Bone marrow (tissue), 2 donors: ENCODE measurements at places on chromosomes 12 and 14.
A peak's percentile ranks its signal among the peaks of the same experiment; 100 is the strongest.

DNA sequence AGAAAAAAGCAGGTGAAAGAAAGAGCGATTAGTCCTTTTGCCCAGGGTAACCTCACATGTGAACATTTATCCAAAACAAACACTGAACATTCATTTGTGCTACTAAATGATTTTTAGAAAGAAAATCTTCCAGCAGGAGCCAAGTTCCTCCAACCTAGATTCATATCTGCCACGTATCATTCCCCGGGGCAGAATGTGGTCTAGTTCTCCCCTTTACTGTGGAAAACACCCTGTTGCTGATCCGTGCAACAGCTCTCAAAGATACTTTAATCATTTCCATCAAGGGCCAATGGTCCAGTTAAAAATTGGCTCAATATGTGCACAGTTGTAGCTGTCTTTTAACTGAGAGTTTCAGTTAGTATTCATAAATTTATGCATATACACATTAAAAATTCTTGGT lies 479.1 kb downstream of the ATP23 start:
- DNase-seq = no peak

GRCh38 chr14:103500148-103500990 lies 22.3 kb downstream of the CKB start:
- peak; percentile 25 for DNase-seq

DNA sequence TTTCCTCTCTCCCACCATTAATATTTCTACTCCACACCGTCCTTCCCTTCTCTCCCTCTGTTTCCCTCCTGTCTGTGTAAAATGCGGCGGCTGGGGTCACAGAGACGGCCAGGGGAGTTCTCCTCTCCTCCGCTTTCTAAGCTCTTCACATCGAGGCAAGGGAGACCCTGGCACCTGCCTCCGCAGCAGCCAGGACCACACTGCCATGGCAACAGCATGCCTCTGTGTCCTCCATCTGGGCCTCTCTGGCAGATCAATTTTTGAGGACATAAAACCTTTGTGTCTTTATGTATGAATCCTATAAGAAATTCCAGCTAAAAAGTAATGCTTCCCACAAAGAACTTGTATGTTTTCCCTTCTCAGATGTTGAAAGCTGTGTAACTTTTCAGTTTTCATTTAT lies 41.4 kb downstream of the DYRK4 start:
- no peak for DNase-seq

DNA sequence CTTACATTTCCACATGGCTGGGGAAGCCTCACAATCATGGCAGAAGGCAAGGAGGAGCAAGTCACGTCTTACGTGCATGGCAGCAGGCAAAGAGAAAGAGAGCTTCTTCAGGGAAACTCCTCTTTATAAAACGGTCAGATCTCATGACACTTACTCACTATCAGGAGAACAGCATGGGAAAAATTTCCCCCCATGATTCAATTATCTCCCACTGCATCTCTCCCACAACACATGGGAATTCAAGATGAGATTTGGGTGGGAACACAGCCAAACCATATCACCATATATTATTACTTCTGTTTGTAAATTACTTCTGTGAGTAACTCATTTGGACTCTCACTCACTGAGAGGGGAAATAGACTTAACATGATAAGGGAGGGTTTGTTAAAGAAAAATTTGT lies 1496.8 kb upstream of the TMEM132C start:
- DNase-seq = no peak

- no peak for DNase-seq
Measured at GRCh38 chr12:124109760-124110159, 136.7 kb downstream of the ZNF664 start.

DNA sequence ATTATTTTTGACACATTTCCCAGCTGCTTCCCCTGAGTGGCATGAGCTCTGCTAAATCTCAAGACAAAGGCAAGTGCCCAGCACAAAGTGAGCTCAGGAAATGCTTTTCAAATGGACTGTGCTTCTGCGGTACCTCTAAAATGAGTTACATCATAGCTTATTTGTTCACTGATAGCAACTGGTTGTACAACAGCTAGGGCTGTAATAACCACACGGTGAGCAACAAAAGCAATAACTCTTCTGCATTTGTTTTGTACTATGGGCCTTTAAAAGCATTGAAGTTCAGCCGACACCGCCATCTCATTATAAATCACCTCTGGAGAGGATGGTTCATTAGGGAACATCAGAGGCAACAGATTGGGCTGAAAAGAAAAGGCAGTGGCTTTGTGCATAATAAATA lies 475.0 kb downstream of the GLT1D1 start:
- DNase-seq = no peak

- DNase-seq = no peak
Measured at GRCh38 chr12:130761537-130762318, 45.6 kb upstream of the RIMBP2 start.

- DNase-seq = no peak
Measured at GRCh38 chr12:94710933-94711332, 60.6 kb upstream of the TMCC3 start.

- no peak for DNase-seq
Measured at GRCh38 chr14:64910847-64911495, 3.3 kb upstream of the CHURC1 start.

GRCh38 chr12:39612250-39612649 lies 7.4 kb downstream of the ABCD2 start:
- DNase-seq = no peak

DNA sequence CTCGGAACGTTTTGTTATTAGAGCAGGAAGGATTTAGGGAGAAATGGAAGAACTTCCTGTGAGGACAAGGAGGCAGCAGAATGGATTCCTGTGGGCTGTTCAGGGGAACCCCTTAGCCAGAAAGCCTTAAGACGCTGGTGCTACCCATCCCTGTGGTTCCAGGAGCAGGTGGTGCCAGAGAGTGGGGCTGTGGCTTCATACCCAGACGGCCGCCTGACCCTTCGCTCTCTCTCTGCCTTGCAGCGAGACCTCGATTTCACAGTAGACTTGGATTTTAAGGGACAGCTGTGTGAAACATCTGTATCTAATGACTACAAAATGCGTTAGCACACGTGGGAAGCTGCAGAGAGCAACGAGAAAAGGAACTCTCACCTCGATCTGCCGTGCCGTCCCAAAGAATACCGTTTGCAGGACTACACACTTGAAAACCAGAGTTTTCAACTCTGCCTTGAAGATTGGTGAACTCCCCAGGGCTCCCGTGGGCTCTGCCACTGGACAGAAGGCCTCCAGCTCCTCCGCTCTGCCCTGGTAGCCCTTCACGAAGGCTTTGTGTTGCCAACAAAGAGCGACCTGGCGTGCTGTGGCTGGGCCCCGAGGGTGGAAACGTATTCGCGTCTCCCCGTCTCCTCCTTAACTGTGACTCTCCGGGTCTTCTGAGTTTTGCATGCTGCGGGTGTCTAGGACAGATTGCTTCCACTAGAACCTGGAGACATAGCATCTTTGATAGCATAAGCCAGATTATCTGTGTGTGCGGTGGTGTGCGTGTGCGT lies 102.0 kb downstream of the PRMT8 start:
- no peak for DNase-seq

- DNase-seq = no peak
Measured at GRCh38 chr14:93736378-93737014, 51.8 kb downstream of the PRIMA1 start.

DNA sequence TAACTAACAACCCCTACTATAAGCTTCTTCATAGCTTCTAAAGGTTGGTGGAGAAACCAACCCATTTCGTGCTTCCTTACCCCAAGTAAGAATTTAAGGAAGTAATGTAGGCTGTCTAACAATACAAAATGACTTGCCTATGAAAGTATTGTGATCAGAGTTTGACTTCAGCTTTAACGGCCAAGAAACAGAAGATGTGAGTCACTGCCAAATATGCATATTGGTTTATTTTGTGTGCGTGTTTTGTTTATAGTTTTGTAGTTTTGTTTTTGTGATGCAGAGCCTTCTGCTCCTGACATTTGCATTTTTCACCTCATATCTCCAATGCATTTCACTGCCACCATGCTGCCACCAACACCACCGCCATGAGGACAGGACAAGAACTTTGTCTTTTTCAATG lies 146.0 kb downstream of the FBXL14 start:
- no peak for DNase-seq

GRCh38 chr14:99352688-99353280 lies 80.8 kb upstream of the BCL11B start:
- no peak for DNase-seq

GRCh38 chr12:38720661-38721060 lies 184.7 kb downstream of the CPNE8 start:
- no peak for DNase-seq

DNA sequence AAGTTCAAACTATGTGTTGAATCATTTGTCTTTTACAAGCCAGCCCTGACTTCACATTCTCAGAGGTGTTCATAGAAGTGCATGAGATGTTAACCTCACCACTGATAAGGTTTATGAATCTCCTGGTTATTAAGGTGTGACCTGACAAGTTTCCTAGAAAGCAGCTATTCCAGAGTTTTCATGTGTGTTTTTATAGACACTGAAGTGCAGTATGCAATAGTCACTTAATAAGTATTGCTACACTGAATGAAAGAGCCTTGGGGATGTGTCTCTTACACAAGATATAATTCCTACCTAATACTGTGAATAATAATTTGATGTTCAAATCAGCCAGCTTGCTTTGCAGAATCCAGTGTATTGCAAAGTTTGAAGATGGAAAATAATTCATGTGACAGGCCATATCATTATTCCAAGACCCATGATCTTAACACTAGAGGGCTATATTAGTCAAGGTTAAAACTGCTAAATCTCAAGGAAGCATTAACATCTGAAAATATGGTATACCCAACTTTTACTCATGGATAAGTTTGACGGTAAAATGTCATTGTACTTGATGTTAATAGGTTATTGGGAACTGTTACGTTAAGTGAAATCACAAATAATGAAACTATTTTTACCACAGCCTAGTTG lies 13.0 kb downstream of the SLC25A3 start:
- no peak for DNase-seq

DNA sequence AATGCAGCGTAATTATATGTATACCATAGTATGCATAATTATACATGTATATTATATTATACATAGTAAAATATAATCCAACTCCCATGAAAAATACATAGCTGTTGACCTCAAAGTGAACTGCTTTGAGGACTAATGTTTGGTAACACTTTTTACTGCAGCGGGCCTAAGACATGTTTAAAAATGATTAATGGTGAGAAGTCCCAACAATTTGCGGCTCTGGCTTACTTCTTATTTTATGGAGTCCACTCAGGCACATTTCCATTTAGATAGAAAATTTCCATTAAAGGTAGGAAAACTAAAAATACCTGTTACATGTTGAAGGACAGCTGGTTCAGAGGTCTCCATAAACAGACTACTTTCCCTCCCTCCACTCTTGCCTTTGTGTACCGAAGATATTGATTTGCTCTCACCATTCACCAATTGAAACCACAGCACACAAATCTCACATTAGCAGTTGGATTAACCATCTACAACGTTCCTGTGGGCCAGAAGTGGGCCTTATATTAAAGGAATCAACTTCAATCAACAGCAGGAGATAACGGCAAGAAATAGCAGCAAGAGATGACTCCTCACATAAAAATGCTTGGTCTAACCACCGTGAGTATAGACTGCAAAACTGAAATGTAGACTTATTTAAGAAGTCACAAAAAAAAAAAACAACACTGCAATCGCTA lies 14.1 kb upstream of the NT5DC3 start:
- DNase-seq = no peak

- no peak for DNase-seq
Measured at GRCh38 chr12:71281425-71281824, 123.6 kb upstream of the TSPAN8 start.

DNA sequence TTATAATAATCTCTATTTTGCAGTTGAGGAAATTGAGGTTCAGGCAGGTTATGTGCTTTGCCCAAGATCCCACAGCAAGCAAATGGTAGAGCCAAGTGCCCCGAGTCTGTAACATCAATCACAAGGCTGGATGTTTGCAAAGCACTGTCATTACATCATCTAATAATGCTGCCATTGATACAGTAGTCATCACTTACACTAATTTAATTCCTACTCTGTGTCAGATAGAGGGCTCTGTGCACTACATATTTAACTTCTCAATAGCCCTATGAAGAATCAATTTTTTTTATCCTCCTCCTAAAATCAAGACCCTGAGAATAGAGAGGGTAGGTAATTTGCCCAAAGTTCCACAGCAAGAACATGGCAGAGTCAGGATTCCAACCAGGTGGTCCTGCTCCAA lies 178.1 kb upstream of the VASH1 start:
- DNase-seq = no peak

- DNase-seq = no peak
Measured at GRCh38 chr12:29012673-29013072, 136.4 kb upstream of the FAR2 start.

GRCh38 chr12:113766879-113767878 lies 198.9 kb downstream of the RBM19 start:
- no peak for DNase-seq

DNA sequence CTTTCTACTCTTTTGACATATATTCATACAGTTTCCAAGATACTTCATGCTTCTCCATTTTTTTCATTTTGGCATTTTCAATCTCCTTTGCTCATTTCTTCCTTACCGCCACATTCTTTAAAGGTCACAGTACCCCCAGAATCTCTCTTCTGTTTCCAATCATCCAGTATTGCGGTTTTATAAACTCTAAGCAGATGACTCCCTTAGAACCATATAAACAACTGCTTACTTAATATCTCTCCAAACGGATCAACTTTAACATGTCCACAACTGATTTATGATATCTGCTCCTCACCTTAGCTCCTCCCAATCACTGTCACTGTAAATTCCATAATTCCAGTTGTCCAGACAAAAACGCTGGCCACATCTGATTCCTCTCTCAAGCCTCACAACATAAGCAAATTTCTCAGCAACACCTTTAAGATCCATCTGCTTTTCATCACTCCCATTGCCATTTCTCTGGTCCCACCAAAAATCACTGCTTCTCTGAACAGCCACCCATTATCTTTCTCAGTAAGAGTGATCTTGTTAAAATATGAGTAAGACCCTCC lies 49.6 kb downstream of the HNRNPC start:
- no peak for DNase-seq

- DNase-seq = no peak
Measured at GRCh38 chr12:121388421-121388981, 11.4 kb upstream of the RNF34 start.

DNA sequence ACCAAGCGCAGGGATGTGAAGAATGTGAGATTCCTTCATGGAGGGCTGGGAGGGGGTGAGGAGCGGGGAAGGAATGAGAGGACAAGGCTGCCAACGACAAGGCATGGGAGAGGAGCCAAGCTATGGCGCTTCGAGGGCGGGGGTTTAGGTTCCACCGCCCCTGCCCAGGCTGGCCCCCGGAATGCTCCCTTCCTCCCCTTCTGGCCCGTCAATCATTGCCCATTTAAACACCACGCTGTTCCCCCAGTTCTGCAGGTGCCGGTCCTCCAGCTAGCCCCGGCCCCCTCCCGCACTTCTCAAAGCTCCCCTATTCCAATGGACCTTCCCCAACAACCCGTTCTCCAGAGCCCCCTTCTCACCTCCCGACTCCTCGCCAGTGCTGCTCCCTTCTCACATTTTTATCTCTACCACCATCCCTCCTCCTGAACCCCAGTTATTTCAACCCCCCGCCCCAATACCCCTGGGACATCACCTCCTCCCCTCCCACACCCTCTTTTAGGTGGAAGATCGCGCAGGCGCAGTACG lies 428 bp downstream of the RNF41 start:
- DNase-seq = no peak
